ENCODE measurements at places on chromosomes 12 and 14.

GRCh38 chr14:25132732-25133422 is 82.9 kb upstream of the STXBP6 start:
- DNase-seq, result no peak

DNA sequence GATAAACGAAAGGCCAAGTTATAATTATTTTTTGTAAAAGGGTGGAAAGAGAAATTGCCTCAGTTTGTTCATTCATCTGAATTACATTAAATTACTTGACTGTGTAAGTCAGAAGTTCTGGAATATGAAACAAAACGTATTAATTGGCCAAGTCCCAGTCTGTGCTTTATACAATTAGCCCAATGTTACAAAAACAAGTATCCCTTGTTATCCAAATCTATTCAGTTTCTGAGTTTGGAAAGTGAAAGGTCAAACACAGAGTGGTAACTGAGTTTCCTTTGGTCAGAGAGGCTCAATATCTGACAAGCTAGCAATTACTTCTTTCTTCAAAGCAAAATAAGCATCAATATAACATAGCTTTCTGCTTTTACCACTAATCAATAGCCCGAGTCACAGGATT is 62.6 kb downstream of the SPPL3 start:
- DNase-seq, result no peak

DNA sequence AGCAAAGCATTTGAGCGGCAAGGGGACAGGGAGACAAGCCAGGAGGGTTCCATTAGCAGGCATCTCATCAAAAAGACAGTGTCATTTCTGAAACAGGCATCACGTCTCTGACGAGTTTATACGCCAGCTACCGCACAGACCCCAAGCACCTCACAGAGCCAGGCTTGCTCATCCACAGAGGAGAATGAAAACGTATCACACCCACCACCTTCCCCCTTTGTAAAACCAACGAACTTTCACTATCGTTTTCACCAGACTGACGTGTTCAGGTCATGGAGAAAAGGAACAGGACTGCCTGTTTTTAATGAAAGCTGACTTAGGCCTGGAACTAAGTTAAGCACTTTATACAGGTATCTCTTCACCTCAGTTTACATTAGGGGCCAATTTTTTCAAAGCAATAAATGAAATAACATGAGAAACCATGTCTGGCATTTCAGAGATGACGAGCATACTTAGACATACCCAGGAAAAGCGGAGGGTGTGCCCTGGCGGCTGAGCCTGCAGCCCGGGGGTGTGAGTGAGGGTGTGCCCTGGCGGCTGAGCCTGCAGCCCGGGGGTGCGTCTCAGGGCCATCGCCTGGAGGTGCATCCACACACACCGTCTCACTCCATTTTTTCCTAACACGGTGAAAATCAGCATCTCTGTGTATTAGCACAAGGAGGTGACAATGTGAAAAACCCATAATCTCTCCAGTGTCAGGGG is 41.9 kb downstream of the STX2 start:
- peak; percentile 7 for DNase-seq

DNA sequence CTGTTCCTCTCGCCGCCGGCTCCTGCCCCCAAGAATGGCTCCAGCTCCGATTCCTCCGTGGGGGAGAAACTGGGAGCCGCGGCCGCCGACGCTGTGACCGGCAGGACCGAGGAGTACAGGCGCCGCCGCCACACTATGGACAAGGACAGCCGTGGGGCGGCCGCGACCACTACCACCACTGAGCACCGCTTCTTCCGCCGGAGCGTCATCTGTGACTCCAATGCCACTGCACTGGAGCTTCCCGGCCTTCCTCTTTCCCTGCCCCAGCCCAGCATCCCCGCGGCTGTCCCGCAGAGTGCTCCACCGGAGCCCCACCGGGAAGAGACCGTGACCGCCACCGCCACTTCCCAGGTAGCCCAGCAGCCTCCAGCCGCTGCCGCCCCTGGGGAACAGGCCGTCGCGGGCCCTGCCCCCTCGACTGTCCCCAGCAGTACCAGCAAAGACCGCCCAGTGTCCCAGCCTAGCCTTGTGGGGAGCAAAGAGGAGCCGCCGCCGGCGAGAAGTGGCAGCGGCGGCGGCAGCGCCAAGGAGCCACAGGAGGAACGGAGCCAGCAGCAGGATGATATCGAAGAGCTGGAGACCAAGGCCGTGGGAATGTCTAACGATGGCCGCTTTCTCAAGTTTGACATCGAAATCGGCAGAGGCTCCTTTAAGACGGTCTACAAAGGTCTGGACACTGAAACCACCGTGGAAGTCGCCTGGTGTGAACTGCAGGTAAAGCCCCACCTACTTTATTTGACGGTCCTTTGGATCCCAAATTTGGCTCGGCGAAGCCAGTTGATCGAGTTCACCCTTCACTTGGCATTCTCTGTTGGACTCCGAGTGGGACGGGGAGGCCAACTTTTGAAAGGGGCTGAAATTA is 1.5 kb downstream of the WNK1 start:
- DNase-seq, result no peak

DNA sequence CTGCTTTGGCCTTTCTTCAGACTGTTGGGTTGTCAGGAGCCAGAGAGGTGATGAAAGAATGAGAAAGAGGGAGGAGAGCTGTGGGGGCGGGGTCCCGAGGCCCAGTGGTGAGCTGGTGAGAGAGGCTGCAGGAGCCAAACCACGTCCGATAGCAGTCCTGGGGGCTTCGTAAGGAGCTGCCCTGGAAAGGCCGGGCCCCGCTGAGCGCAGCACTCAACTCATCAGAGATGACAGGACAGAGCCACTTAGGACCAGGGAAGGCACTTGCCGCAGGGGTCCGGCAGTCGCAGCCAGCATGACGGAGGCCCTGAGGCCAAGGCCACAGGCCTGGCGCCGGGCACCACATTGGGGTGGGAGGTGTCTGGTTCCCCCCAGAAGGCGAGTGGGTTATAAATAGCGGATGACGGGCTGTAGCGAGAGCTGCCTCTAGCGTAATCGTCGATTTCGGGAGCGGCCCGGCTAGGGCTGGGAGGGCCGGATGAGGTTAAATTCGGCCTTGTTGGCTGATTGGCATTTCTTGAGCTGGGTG is 179.0 kb downstream of the TSPAN9 start:
- no peak for DNase-seq

- DNase-seq, result no peak
These were observed 439.5 kb downstream of the CCER1 start for GRCh38 chr12:90515199-90516175.

Data from stimulated activated CD8-positive, alpha-beta memory T cell treated with anti-CD3 and anti-CD28 coated beads, Interleukin-4, amount 100 ng/mL, for 4 hours (primary cell).